ENCODE measurements at places on chromosomes 3 and 15.

DNA sequence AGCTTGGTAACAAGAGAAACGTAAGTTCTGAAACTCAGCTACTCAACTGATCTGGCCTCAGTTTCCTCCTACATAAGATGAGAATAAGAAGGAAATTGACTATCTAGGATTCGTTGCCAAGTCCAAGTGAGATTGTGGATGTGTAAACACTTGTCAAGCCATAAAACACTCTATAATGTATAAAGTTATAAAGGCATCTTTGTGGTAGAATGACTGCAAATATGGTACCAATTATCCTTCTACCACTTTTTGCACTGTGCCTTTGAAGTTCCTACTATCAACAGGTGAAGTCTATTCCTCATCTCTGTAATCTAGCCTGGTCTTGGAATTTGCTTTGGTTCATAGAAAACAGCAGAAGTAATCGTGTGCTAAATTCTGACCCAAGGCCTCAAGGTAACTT lies 138.2 kb downstream of the GADL1 start:
- DNase-seq: no peak

- no peak for DNase-seq
These were observed 133.7 kb downstream of the FOXB1 start for GRCh38 chr15:60137711-60138396.

DNA sequence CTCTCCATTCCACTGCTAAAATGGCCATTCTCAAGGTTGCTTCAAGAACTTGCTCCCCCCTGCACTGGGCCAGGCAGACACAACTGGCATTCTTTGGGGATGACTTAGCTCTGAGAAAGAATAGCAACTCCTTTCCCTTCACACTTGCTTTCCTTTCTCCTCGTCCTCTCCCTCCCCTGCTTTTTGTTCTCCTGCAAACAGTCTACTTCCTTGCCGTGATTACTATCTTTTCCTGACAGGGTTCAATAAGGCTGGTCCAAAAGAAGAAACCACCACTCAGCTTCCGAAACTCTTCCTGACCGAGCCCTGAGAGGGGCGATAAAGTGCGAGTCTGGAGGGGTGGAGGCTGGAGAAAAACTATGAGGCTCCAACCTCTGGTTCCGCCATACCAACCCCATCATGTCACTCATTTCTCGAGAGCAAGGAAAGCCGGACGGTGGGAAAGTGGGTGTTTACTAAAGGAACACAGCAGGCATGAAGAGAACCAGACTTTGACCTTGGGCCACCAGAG lies 5.0 kb downstream of the AMOTL2 start:
- no peak for DNase-seq

GRCh38 chr3:49813497-49814174 lies at the start of gene UBA7:
Gene UBA7 (minus strand): TSS chr3:49813953. CDS start chr3:49813787, 166 bp downstream.
- DNase-seq: no peak

DNA sequence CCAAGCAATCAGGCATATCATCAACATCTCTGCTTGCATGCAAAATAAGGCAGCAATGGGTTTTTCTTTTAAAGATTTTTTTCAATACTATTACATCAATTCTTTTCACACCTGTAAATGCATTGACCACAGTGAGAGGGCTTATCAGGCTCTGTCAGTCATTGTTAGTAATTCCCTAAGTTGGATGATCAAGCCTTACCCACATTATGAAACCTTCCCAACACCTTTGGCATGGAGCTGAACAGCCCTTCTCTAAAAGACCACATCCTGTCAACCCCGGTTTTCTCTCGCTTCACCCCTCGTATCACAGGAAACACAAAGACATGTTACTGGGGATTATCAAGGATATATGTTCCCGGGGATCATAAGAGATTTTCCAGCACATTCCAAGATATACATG lies 135.2 kb upstream of the SLC24A5 start:
- no peak for DNase-seq

DNA sequence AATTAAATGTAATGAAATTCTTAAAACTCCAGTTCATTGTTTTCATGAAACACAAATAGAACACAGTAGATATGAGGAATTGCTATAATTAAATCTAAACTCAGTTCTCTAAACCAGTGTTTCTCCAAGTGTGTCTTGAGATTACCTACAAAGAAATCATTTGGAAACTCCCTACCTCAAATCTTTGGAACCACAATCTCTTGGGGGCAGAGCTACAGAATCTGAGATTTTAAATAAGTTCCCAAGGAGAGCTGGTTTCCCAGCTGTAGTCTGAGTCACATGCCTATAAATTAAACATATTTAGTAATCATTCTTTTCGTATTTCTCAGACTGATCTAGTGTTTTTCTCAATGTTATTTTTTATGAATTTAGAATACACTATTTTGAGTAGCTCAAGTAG lies 17.0 kb upstream of the ACTC1 start:
- DNase-seq: no peak
